Stimulated activated CD4-positive, alpha-beta T cell treated with anti-CD3 and anti-CD28 coated beads, Interleukin-1b, Interleukin-23, amount 100 ng/mL, for 4 hours (primary cell): ENCODE measurements at places on chromosomes 1 and 21.

DNA sequence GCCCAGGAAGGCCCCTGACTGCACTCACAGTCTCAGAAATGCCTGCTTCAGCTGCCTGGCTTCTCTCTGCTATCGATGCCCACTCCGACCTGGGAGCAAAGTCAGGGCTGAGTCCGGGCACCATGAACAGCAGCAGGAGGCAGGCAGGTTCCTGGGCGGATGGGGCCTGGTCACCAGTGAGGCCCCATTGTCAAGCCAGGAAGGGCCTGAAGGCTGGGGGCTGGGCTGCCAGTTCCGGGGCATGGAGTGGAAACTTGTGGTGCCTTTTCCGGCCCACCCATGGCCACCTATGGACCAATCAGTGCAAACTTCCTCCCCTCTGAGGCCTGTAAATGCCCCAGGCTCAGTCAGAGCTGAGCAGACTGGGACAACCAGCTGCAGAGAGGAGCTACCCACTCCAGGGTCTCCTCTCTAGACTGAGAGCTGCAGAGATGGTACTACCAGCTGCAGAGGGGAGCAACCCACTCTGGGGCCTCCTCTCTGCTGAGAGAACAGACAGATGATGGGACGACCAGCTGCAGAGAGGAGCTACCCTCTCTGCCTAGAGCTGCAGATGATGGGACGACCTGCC is 286.5 kb downstream of the SMYD3 start:
- DNase-seq: no peak

- no peak for DNase-seq
Measured at GRCh38 chr1:47830021-47830420, 167.2 kb downstream of the TRABD2B start.

DNA sequence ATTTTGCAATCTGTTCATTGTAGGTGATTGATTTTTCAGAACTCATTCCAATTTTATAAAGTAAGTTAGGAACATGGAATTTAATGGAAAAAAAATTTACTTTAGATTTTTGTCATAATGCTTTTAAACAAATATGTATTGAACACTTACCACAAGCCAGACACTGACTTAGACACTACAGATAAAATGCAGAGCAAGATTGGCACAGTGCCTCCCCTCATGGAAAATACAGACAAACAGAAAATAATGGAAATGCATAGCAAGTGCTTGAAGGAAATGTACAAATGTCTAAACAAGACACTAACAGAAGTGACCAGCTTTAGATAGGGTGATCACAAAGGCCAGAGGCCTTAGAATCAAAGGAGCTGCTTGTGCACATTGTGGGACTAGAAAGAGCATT is 260.5 kb upstream of the ADGRL2 start:
- no peak for DNase-seq

GRCh38 chr21:45411810-45412206 is 6.8 kb downstream of the COL18A1 start:
- no peak for DNase-seq

DNA sequence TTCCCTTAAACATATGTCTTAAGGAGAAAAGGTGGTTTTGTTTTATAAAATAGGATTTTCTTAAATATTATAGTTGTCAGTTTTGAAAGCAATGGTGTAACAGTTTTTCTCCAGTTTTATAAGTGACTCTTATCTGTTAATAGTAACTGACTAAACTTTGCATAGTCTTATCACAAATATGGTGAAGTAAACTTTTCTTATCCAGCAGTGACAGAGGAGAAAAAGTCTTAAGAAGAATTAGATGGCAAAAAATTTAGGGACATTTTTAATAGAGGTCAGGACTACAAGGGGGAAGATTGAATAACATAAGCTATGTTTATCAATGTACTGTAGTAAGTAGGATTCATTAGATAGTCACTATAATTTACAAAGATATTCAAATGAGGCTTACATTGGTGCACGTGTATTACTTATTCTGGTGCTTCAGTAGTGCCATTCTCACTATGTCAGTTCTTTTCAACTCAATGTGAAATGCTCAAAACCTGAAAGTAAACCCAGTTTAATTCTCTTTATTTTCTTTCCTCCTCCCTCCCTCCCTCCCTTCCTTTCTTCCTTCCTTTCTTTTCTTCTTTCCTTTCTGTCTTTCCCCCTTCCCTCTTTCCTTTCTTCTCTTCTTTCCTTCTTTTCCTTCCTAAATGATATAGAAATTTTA is 26.1 kb downstream of the F3 start:
- no peak for DNase-seq

GRCh38 chr21:44784810-44785209 is 16.8 kb downstream of the UBE2G2 start:
- no peak for DNase-seq

DNA sequence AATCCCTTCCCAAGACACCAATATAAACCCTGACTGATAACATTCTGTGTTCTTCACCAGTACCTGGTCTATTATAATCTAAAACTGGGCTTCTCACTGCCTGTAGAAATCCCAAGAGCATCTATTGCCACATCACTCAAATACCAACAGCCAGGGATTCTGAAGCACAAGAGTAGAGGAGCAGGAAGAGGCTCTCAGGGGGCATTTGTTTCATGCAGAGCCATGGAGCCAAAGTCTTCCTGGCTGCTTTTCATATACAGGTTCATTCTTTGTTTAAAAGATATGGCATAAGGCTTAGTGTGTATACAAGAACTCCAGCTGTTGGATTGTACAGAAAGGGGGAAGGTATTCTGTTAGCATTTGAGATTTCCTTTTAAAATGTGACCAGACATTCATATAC is 38.2 kb upstream of the USH2A start:
- DNase-seq: no peak

GRCh38 chr1:167238713-167239112 is 18.0 kb downstream of the POU2F1 start:
- DNase-seq: no peak

- no peak for DNase-seq
Measured at GRCh38 chr1:36349839-36350238, 26.4 kb upstream of the EVA1B start.

DNA sequence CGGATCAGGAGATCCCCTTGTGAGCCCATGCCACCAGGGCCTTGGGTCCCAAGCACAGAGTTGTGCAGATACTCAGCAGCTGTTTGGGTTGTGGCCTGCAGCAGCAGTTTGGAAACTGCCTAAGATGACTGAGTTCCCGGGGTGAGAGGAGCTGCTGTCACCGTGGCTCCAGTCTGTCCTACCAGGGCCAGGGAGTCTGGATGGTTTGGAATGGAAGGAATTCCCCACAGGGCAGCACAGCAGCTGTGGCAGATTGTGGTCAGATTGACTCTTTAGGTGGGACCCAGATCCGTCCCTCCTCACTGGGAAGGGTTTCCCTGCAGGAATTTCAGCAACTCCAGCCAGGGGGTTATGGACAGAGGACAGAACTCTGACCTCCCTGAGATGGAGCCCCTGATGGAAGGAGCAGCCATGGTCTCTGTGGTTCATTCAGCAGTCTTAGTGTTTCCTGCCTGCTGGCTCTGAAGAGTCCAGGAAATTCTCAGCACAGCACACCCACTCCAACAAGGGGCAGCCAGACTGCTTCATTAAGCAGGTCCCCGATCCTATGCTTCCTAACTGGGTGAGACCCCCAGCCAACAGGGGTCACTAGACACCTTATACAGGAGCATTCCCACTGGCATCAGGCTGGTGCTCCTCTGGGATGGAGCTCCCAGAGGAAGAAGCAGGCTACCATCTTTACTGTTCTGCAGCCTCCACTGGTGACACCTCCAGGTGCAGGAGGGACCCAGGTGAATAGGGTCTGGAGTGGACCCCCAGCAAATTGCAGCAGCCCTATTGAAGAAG is 51.5 kb upstream of the TNFSF4 start:
- DNase-seq: no peak

DNA sequence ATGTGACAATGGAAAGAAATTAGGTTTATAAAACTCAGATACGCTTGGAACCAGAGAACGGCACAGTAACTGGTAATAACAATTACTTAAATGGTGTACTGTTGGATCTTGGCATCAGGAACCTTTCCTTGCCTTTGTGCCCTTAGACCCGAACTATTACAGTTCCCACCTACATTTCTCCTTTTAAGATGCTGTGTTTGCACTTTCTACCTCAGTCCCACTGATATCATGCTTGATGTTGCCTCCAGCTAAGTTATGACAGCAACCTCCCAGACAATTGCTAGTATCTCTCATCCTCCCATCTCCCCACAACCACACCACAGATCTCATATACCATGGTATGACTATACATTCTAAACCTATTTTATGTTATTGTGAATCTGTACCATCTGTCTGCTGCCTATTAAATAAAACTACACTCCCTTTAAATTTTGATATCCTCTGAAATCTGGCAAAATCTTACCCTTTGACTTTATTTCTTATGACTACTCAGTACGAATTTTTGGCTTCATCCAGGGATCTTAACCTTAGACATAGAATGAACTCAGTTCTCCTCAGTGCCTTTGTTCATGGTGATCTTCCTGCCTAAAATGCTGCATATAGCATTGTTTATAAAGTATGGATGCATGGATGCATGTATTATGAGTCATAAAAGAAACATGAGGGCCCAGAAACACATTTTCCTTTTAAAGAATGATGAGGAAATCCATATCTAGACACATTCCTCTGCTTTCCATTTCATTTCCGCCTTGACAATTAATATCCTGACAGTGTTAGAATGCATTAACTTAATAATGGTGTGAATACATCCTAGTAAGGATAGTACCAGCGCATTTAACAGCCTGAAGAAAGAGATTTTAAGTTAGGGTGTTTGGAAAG is 64.1 kb downstream of the LRRC8D start:
- no peak for DNase-seq

GRCh38 chr1:202254454-202255252 is 61.1 kb downstream of the LGR6 start:
- no peak for DNase-seq

- DNase-seq: no peak
Measured at GRCh38 chr1:205360891-205361290, 4.2 kb upstream of the KLHDC8A start.

DNA sequence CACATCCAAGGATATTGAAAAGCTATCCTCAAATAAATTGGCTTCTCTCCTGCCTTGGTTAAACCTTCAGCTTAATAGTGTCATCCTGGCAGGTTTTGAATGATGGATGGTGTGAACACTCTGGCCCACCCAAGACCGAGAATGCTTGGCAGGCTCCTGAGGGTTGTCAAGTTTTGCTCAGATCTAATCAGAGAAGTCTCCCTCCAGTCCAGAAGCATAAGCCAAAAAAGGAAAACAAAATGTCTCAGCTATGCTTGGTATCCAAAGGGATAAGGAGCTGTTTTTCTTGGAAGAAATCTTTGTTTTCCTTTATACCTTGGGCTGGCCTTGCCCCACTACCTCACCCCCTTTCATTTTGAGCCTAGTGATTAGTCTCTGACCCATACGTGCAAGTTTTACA is 172.7 kb downstream of the CRB1 start:
- DNase-seq: no peak

DNA sequence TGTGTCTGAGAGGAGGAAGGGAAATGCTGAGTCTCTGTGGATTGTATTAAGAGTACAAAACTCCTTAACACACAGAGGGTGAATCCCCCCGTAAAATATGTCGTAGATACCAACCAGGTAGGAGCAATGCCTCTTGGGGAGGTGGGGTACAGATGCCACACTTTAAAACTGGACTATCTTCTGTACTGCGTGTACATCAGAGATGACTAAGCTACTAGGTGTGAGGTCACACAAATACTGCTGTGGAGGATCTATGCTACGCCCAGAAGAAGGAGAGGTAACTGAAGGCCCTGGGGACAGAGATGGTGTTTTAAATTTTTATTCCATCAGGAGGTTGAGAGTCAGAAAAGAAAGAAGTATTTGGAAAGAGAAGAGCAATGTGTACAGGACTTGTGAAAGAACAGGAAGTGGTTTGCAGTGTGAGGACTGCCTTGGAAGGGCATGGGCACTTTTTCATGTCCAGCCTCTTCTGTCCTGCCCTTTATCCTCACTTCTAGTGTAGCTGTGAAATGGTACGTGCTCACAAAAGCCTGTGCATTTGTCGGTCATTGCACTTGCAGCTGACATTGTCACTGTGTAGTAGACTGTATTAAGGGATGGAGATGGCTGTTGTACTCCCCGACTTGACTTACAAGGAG is 287.8 kb upstream of the CHRM3 start:
- no peak for DNase-seq

GRCh38 chr1:91816031-91816430 is 69.9 kb downstream of the TGFBR3 start:
- DNase-seq: no peak

GRCh38 chr1:219478811-219479210 is 134.1 kb downstream of the ZC3H11B start:
- no peak for DNase-seq

DNA sequence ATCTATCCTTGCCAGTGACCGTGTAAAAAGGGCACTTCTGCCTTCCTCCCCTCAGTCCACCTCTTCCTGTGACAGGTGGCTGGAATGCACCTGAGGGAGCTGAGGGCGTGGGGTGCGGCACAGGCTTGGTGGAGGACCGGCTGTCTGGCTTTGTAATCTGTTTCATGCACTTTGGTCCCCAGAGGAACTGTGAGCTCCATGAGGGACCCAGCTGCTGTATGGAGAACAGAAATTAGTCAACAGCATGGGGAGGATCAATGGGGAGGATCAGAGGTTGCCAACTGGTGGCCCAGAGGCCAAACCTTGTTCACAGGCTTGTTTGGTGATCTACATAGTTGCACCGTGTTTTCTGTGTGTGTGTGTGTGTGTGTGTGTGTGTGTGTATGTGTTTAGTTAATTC is 19.0 kb upstream of the LUZP1 start:
- DNase-seq: no peak

DNA sequence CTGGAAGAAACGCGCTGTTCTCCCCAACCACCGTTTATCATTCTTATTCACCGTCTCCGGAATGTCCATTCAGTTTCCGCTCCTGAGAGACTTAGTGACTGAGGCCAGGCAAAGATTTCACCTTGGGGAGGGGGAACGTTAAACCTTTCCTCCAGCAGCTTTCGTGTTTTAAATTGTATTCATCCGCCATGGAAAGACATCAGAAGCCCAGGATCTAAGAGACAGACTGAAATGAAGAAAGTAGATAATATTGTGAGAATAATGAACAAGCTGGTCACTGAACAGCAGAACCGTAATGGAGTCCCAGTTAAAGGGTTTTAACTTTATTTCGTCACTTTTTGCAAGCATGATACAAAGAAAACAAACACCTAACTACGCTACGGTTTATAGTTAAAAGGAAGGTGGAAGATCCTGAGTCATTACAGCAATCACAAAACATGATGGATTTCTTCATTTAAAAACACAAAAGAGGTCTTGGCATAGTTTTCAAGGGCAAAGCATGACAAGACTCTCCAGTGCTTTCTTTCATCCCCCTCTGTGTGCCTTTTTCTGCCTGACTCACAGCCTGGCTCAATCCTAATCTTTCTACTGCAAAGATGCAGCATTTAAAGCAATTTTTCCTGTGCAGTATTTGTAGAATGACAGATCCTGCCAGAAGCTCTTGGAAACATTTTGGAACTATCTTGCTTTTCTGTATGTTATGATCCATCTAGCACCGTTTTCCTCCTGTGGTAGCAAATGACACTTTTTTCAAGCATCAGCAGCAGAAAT is 722 bp upstream of the SLC19A2 start:
- DNase-seq: no peak

DNA sequence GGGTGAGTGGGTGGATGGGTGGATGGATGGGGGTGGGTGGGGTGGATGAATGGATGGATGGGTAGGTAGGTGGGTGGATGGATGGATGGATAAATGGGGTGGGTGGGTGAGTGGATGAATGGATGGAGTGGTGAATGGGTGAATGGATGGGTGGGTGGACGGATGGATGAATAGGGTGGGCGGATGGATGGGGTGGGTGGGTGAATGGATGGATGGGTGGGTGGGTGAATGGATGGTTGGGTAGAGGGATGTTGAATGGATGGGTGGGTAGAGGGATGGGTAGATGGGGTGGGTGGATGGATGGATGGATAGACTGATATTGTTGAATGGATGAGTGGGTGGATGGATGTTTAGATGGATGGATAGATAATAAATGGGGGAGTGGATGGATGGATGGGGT is 26.9 kb upstream of the CCDC27 start:
- no peak for DNase-seq
